Panc1 (cell line): ENCODE measurements at places on chromosomes 16 and 17. TPM values are rescaled to one million over a fixed set of nuclear protein-coding genes. Genes with fewer than 3 reads are reported as not detected.

The HIGD1B gene
- not detected for total RNA-seq

The PIPOX gene
- 2.4 TPM for total RNA-seq

DNA sequence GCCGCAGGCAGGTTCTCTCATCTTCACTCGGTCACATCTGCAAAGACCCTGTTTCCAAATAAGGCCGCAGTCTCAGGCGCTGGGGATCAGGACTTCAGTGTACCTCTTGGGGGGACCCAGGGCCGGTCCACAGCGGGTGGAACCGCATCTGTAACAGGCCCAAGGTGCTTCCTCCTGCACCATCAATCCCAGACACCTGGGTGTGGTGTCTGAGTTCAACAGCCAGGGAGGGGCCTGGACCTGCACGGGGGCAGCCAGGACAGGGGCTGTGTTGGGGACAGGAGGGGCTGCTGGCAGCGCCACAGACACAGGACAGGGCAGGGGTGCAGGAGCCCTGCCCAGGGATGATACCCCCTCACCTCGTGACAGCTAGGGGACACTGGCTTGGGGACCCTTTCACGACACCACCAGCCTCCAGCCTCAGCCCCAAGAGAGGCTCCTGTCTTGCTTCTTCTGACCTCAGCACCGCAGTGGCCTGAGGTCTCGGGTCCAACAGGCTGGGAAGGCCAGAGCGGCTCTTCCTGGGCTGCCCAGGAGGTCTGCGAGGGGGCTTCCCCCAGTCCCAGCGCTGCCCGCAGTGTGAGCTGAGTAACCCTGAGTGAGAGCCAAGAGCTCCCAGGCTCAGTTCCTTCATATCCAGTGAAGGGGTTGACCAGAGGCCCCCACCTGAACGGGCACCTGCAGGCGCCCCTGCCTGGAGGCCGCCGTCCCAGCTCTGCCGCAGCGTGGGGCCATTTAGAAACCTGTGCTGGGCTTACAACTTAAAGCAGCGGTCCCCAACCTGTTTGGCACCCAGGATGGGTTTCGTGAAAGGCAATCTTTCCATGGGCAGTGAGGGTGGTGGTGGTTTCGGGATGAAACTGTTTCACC, 30.7 kb upstream of the BAHCC1 start:
- H3K27ac ChIP-seq: no peak overlapping the region
- no peak for DNase-seq
- H3K27me3 ChIP-seq: no peaks in the 10 kb centered on the region
- no peaks in the 10 kb centered on the region for H3K36me3 ChIP-seq

GRCh38 chr17:80166446-80166845, 3.4 kb upstream of the CARD14 start:
- no peak overlapping the region for H3K27ac ChIP-seq
- H3K4me3 ChIP-seq: no peak overlapping the region
- no peaks in the 10 kb centered on the region for H3K27me3 ChIP-seq
- DNase-seq: no peak
- no peaks in the 10 kb centered on the region for H3K36me3 ChIP-seq

- no peaks in the 10 kb centered on the region; the same call in 1 of the 2 replicates for H3K36me3 ChIP-seq
- no peak for DNase-seq
- no peak overlapping the region for H3K27ac ChIP-seq
- no peaks in the 10 kb centered on the region for H3K27me3 ChIP-seq
- H3K4me3 ChIP-seq: no peak overlapping the region
- H3K4me1 ChIP-seq: no peaks in the 10 kb centered on the region
Measured at GRCh38 chr17:78672005-78672404, 94.8 kb upstream of the DNAH17 start.

- no peak for DNase-seq
- no peaks in the 10 kb centered on the region for H3K27me3 ChIP-seq
- H3K4me3 ChIP-seq: no peak overlapping the region
- no peaks in the 10 kb centered on the region for H3K36me3 ChIP-seq
- peak overlapping the region; percentile 29; the same call in 1 of the 2 replicates for H3K27ac ChIP-seq
Measured at GRCh38 chr16:1174477-1175357, 21.8 kb downstream of the CACNA1H start.
